Thyroid gland (tissue), 4 donors: ENCODE measurements at places on chromosomes 6 and 20.

GRCh38 chr6:81800666-81801065 lies 48.2 kb upstream of the TENT5A start:
- no peak for DNase-seq

- no peak for DNase-seq
These were observed 371.8 kb downstream of the BTBD3 start for GRCh38 chr20:12289465-12289864.

DNA sequence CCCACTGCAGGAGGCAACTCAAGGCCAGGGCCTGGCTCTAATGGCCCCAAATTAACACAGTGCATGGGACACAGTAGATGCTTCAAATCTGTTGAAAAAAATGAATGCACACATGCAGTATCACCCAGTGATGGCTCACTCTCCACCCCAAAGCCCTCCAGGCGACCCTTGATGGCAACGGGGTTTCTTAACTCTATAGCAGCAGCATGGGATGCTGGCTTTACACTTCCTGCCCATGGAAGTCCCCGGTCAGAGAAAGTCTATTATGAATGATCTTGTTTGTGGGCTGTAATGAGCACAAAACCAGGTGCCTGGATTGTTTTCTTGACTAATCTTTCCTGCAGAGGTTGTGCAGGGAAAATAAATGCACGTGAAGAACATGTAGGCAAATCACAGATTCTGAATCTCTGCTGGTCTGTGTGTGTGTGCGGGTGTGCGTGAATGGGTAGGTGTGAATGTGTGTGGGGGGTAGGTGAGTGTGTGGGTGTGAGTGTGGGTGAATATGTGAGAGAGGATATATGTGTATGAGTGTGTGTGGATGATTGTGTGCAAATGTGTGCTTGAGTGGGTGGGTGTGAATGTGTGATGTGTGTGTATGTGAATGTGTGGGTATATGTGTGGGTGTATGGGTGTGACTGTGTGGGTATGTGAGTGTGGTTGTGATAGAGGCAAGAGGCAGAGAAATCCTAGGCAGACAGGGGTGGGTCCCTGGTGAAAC lies 60.1 kb upstream of the MLN start:
- DNase-seq: no peak

DNA sequence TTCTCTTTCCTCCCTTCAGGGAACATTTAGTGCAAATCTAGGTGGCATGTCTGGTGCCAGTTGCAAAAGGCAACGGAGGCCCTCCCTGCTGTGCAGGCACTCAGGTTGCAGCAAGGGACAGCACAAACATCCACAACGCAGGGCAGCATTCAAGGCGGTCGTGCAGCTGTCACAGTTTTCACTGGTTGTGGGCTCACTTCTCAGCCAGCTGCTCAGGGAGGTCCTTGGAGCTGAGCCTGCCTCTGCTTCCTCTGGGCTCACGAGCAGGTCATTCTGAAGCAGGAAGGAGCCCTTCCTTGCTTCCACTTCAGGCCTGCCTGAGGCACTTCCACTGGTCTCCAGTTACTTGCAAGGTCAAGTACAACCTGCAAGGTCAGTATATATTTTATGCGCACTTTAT lies 3.8 kb upstream of the NPEPL1 start:
- no peak for DNase-seq

- no peak for DNase-seq
These were observed 14.6 kb downstream of the SYNJ2 start for GRCh38 chr6:157996201-157996712.

DNA sequence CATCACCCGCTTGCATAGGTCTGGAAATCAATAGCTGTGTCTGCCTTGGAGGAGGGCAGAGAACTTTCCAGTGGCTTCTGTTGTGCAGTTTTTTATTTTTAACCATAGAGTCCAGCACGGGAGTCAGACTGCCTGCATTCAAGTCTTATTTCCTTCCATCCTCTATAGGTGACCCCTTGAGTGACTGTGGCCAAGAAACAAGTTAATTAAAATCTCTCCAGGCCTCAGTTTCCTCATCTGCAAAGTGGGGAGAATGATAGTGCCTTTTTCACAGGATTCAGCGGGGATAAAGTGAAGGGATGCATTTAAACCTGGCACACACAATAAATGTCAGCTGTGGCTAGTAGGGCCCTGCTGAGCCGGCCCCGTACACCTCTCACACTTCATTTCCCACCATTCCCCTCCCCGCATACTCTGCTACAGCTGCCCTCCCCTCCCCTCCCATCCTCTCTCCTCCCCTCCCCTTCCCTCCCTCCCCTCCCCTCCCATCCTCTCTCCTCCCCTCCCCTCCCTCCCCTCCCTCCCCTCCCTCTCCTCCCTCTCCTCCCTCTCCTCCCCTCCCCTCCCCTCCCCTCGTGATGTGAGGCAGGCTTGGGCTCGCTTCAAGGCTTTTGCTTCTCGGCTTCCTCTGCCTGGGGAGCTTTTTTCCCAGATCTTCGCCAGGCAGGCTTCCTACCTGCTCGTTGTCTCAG lies 150.5 kb downstream of the TFAP2C start:
- no peak for DNase-seq

- no peak for DNase-seq
These were observed 33.0 kb downstream of the SYNJ2 start for GRCh38 chr6:158014505-158015187.

- no peak for DNase-seq
These were observed 44.0 kb downstream of the MAP7 start for GRCh38 chr6:136506124-136506799.

GRCh38 chr20:57364451-57364850 lies 13.4 kb downstream of the RAE1 start:
- no peak for DNase-seq

- no peak for DNase-seq
These were observed 5.9 kb downstream of the WRNIP1 start for GRCh38 chr6:2771079-2771478.

- peak; percentile 22 for DNase-seq
These were observed 256.5 kb upstream of the RREB1 start for GRCh38 chr6:6851059-6851948.

GRCh38 chr6:156988276-156989158 lies 211.3 kb downstream of the ARID1B start:
- DNase-seq: peak; percentile 66

DNA sequence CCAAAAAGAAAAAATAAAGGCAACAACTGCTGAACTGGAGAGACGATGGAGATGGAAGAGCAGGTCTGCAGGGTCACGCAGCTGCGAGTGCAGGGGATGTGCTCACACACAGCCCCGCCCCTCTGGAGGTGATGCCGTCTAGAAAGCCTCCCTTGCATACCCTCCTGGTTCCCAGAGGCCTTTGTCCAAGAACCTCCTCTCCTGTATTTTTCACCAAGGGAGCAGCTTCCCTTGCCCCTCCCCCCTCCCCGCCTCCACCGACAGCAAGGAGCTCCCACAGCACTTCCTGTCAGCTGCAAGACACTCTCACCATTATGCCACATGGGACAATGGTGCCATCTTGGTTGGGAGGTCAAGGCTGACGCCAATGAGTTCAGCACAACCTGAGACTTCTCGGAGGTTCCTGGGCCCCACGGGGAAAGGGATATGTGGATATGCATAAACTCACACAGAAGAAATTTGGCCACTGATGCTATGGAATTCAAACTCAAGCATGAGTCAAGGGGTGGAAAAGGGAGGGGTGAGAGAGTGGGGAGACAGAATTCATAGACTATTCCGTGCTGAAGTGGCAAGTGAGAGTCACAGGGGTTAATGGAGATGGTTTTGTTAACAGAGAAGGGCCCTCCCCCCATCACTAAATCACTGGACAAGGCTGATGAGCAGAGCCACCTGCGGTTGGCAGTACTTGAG lies 132.9 kb downstream of the SCML4 start:
- no peak for DNase-seq

DNA sequence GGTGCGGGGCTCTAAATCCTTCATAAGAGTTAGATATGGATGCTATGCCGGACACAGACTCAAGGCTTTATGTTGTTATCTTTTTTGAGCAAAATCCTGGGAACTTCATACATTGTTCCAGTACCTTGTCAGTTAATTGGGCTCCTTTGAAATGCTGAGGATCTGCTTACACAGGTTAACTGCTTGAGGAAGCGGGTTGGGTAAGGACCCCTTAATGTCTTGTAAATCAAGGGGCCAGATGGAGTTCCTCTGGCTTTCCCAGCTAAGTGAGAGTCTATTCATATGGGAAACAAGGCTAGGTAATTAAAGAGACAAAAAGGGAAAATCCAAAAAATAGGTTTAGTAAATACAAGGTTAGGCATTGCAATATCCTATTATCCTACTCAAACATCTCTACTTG lies 141.5 kb downstream of the OR2B2 start:
- DNase-seq: no peak

GRCh38 chr20:10781526-10781925 lies 107.7 kb upstream of the JAG1 start:
- no peak for DNase-seq

DNA sequence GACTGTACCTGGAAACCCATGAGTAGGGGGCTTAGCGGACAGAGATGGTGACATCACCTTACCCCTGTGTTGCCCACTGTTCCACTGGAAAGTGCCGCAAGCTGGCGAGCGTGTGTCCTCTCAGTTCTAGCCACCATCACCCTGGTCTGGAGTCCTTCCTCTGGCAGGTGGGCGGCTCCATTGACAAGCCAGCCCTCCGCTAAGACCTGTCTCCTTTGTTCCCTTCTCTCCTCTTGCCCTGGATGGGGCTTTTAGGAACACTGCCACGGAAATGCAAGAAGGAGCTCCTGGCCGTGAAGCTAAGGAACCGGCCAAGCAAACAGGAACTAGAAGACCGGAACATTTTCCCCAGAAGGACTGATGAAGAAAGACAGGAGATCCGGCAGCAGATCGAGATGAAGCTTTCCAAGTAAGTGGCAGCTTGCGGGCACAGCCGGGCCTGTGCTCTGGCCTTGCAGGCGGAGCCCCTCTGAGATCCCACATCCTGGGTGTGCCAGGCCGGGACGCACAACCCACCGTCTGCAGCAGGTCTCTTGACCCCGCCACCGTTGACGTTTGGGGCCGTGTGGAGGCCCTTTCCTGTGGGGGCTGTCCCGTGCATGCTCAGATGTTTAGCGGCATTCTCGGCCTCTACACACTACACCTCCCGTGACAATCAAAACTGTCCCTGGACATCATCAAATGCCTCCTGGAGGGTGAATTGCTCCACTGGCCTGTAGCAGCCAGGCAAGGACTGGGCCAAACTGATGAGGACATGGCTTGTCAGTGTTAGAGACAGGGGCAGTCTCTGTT lies 127.5 kb downstream of the SYCP2 start:
- DNase-seq: no peak

DNA sequence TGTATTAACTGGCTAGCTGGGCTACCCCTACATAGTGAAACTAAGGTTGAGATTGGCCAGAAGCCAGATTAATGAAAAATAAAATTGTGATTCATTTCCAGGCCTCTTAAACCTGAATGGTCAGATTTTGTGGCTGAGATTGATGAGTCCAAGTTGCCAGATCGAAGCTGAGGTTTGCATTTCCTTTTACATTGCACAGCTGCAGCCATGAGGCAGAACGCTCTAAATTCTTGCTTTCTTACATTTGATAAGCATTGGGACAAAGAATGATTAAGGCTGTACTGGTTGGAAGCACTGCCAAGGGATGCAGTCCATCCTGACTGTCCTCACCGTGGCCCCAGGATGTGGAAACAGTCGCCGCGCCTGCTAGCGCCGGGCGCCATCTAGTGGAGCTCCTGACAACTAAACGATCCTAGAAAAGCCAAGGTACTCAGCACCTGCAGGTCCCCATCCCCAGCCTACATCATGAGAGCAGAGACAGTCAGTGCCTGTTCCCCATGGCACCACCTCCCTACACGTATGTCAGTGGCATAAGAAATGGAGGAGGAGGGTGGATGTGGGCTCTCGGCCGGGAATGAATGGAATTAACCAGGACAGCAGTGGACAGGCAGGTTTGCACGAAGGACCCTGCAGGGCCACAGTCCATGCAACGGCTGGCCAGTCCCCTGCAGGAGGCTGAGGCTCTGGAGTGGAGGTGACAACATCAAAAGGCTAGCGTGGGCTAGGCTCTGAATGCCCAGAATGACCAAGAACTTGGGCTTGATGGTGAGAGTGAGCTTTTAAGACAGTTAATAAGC lies 19.0 kb downstream of the PXDC1 start:
- peak; percentile 65 for DNase-seq

DNA sequence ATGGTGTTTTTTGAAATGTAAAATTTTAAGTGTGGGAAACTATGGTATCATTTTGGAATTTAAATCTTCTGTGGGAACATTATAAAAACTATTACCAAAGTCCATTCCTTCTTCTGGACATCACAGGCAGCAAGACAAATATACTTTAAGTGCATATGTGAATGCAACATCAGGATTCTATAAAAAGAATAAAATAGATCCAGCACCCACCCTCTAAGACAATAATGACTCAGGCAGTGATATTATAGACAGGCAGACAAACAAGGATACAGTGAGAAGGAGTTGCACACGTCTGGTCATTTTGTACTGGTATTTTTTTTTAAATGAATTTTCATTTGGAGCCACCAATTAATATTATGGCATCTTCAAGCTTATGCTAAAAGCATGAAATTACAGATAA lies 21.1 kb upstream of the NEDD9 start:
- DNase-seq: no peak

DNA sequence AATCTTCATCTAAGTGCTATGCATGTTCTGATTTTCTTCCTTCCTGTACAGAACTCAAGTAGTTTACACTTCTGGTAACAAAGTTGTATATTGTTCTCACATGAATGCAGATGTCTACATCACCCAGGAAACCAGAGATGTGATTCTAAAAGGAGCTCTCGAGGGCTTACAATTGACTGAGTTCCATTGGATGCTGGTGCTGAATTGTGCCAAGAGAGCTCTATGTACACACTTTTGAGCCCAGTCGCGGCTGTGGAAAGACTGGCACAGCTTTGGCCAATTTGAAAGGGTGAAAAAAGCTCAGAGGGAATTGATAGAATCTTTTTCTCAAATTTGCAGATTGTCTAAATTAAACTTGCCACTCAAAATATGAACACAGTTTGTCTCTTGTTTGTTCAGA lies 340.7 kb downstream of the LMBRD1 start:
- no peak for DNase-seq

- no peak for DNase-seq
These were observed 219.0 kb downstream of the CDC5L start for GRCh38 chr6:44606504-44606903.

GRCh38 chr6:66772800-66773199 lies 1065.8 kb upstream of the EYS start:
- no peak for DNase-seq

DNA sequence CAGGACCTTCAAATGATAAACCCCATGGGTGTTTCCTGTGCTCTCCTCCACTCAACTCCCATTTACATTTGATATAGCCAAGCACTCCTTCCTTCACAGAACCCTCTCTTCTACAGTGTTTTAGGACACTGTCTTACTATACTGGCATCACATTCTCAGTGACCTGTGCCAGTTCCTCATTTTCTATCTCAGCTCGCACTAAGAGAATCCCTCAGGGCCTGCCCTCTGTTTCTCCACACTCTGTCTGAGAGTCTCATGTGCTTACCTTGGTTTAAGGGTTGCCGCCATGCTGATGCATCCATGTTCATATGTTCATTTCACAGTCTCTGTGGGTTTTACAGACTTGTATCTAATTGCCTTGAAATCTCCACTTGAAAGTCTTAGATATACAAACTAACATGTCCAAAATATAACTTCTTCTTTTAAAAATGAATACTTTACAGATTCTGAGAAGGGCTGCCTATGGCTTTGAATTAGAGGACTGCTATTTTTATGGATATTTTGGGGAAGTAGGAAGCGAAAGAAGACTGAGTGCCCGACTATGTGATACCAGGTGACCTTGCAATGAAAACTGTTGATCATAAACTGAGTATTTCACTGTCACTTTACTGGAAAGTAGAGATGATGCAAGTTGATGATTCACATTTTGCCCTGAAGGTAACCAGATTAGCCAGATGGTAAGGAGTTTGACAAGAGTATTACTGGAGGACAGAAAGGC lies 153.1 kb upstream of the SIM1 start:
- DNase-seq: no peak
